ENCODE measurements at places on chromosomes 11 and 22. TPM values are rescaled to one million over a fixed set of nuclear protein-coding genes. Genes with fewer than 3 reads are reported as not detected.

BDNF gene
- not detected for total RNA-seq

H19 gene
- total RNA-seq = 0.25 TPM

- no peak for DNase-seq
These were observed 27.8 kb downstream of the P4HA3 start for GRCh38 chr11:74283580-74284180.

- no peak for DNase-seq
These were observed 526.3 kb upstream of the RAG2 start for GRCh38 chr11:37124384-37124783.

GRCh38 chr11:60852117-60852981 is 3.4 kb downstream of the PTGDR2 start:
- DNase-seq = no peak

Data from CD4-positive, CD25-positive, alpha-beta regulatory T cell (primary cell).